ENCODE measurements at places on chromosomes 7 and 10. TPM values are rescaled to one million over a fixed set of nuclear protein-coding genes. Genes with fewer than 3 reads are reported as not detected.

GRCh38 chr10:102673819-102674511, 29.7 kb downstream of the TRIM8 start:
- DNase-seq = peak; percentile 77

DNA sequence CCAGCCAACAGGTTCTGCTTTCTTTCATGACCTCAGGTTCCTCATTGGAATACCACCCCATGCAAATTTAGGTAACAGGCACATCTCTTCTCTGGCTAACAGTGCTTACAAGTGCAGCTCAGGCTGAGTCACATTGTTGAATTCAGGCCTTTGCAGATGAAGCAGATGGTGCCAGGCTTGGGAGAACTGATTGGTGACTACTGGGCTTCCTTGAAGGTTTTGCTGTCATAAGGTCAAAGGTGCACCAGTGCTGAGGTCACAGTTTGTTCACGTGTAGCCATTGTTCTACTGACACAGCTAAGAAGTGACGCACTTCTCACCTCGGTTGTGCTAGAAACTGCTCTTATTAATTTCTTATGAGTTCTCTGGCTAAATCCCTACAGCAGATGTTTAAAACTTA, 128.6 kb upstream of the BMPER start:
- DNase-seq = no peak

DNA sequence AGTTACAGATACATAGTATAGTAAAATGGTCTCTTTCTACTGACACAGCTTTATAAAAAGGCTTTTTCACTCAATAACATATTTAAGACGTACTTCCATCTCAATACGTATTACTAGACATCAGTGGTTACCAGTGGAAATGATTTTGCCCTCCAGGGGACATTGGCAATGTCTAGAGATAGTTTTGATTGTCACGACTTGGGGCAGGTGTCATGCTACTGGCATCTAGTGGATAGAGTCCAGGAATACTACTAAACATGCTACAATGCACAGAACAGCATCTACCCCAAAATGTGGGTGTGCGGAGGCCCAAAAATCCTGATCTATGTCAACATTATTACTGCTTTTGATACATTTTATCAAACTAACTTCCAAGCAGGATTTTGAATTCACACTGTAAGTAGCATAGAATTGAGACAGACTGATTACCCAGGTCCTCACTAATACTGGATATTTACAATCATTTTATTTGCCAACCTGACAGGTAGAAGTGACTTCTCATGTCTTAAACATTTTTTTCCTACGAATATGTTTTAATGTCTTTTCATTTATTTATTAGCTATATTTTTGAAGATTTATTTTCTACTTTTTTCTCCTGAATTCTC, 53.8 kb downstream of the HGF start:
- DNase-seq = no peak

- DNase-seq = peak; percentile 58
These were observed 134.4 kb downstream of the ITGA8 start for GRCh38 chr10:15585303-15585715.

PPP1R17 gene
- not detected for total RNA-seq

PITX3 gene
- 9.3 TPM for total RNA-seq

FGFR2 gene
- total RNA-seq = 0.50 TPM

IFIT2 gene
- total RNA-seq = 4.2 TPM

GRCh38 chr7:157684157-157684908, 347.5 kb downstream of the DNAJB6 start:
- DNase-seq = no peak

DNA sequence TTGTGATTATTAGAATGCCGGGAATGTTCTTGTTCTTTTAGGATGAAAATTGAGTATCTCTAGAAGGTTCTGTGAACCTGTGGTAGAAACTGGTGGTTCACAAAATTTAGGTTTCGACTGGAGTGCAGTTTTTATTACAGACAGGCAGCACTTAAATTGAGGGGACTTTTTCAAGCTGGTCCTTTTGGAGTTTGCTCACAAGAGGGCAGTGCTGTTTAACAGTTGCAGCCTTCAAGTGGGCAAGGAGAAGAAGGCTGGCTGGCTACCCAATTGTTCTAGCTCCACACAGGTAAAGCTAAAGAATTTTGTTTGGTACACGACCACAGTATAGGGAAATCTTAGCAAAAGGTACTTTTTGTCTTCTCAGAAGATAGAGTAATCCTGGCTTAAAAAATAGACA, 233.6 kb downstream of the SNX13 start:
- DNase-seq = no peak

- DNase-seq = no peak
These were observed 13.7 kb downstream of the DRGX start for GRCh38 chr10:49382226-49382625.

DNA sequence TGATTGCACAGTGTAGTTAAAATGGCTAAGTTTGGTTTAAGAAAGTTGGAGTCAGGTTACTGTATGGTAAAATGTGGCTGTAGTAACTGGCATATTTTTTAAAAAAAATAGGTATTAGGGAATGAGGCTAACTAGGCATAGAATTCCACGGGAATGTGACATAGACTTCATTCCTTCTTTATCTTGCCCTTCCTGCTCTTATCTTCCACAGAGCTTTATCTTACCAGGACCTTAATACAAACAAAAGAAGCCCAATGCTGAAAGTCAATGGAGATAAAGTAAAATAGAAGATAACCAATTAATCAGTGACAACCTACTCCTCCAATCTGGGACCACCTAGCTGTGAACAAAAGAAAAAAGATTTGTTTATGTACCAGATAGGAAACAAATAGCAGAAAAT, 58.1 kb downstream of the TET1 start:
- no peak for DNase-seq

- no peak for DNase-seq
These were observed 128.2 kb upstream of the CHST15 start for GRCh38 chr10:124221356-124222317.

DNA sequence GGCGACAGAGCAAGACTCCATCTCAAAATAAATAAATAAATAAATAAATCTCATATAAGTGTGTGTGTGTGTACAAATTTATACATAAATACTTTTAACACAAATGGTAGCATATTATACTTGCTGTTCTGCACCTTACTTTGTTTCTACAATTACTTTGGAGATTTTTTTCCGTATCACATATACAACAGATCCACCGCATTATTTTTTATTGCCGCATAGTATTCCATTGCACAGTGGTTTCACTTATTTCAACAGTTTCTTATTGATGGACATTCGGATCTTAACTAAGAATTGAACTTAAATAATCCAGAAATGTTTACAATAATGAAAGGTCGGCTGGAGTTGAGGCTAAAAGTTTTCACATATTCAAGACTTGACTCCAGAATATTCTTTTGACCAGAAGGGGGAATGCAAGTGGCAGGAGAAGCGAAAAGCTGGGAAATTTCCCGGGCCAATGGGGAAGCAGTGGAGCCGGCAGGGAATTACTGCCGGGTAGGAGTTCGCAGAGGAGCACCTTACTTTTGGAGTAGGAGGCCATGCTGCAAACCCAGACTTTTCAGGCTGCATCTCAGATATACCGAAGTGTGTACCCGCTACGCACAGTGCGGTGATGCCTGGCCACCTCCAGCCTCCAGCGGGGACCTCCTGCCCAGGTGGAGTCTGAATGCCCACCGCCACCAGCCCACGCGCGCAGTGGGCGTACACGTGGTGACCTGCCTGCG, 415 bp upstream of the CNNM1 start:
- no peak for DNase-seq

GRCh38 chr7:13032084-13032483, 344.7 kb downstream of the ARL4A start:
- no peak for DNase-seq

PTN gene
- 4.2 TPM for total RNA-seq

GRCh38 chr10:86674912-86675311, 6.6 kb downstream of the LDB3 start:
- DNase-seq = peak; percentile 81

DNA sequence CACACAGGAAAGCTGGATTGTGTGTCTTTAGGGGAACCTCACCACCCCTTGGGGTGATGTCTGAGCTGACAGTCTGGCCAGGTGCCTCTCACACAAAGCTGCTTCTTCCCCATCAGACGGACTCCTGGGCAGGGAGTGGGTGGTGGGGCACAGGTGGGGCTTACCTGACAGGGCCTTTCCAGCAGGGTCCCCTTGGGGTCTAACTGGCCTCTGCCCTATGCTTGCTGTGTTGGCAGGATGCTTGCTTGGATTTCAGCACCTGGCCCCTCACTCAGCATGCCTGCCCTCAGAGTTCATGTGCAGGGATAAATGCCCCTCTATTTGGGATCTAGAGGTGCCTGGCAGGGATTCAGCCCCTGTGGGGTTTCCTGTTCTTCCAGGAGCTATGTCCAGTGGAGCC, 496.9 kb upstream of the ZMIZ1 start:
- DNase-seq = no peak

FRAT2 gene
- 5.9 TPM for total RNA-seq

DDC gene
- total RNA-seq = 0.59 TPM

GRCh38 chr10:68079434-68079833, 4.4 kb upstream of the HERC4 start:
- no peak for DNase-seq

DNA sequence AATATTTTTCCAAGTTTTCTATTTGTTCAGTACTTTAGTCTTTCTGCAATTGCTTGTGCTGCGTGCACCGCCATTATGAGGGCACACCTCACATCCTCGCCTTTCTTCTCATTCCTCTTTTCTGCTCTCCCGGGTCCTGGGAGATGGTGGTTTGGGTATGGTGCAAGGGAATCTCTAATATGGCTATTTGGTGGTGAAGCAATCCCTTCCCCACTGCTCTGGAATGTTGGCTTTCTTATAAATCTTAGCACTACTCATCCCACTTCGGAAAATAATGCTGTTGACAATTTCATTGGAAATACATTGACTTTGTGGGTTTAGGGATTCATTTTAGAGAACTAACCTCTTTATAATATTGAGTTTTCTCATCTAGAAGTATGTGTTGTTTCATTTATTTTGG, 1.9 kb upstream of the GCK start:
- no peak for DNase-seq

MSMB gene
- total RNA-seq = not detected

GRCh38 chr7:125399408-125399807, 469.8 kb upstream of the POT1 start:
- DNase-seq = no peak

DNA sequence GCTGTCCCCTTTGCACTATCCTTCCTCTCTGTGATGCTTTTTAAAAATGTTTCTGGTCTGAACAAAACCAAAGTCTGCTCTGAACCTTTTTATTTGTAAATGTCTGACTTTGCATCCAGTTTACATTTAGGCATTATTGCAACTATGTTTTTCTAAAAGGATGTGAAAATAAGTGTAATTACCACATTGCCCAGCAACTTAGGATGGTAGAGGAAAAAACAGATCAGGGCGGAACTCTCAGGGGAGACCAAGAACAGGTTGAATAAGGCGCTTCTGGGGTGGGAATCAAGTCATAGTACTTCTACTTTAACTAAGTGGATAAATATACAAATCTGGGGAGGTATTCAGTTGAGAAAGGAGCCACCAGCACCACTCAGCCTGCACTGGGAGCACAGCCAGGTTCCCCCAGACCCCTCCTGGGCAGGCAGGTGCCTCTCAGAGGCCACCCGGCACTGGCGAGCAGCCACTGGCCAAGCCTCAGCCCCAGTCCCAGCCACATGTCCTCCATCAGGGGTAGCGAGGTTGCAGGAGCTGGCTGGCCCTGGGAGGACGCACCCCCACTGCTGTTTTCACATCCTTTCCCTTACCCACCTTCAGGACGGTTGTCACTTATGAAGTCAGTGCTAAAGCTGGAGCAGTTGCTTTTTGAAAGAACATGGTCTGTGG, 11.4 kb upstream of the CSGALNACT2 start:
- DNase-seq = peak; percentile 40

GRCh38 chr10:97494151-97494550, 4.1 kb downstream of the MMS19 start:
- DNase-seq = no peak

FGFBP3 gene
- total RNA-seq = 0.44 TPM

DNA sequence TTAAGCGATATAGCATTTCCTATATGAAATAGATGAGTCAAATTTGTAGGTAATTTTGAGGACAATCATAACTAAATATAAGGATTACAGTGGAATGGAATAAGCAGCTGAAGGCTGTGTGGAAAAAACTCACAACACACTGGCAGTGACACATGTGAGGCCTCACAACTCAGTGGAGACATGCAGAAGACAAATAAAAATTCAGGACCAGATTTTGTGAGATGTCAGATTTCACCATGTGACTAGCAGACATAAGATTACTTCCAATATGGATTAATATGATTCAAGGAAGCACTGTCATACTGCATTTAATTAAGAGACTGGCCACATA, 17.6 kb downstream of the ERLIN1 start:
- DNase-seq = no peak

Data from psoas muscle (tissue), 8 donors.